H54 (cell line): ENCODE measurements at places on chromosomes 3 and 15.

GRCh38 chr15:52710050-52710707 lies 31.0 kb upstream of the ATOSA start:
- no peak for DNase-seq

- no peak for DNase-seq
These were observed 3.6 kb downstream of the VGLL4 start for GRCh38 chr3:11640009-11640673.

DNA sequence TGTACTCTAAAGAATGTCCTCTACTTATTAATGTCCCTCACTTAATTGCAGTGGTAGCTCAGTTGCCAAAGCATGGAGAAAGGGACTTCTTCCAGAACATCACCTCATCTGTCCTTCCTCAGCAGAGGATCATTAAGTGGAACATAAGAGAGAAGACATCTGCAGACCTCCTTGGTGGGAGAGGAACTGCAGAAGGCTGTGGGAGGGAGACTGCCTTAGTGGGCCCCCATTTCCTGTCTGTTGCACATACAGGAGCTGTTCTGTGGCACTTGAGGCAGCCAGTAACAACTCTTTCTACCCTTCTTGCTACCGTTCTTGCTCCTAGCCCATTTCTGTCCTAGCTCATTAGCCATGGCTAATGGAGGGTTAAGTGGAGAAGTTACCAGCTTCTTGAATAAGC lies 33.6 kb downstream of the HPS3 start:
- DNase-seq: no peak

DNA sequence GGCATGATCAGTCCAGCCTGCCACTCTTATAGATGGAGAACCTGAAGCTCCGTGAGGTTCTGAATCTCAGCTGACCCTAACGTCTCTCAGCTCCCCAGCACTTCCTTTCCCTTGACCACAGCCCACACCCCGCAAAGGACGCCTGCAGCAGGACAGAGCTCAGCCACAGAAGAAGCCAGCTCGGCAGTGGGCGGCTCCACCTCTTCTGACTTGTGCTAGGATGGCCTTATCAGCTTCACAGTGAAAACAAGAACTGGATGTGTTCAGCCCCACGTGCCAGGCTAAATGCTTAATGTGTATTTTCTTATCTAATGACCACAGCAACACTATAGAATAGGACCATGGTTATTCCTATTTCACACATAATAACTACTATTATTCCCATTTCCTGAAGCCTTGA lies 127.6 kb downstream of the ARNT2 start:
- DNase-seq: no peak

GRCh38 chr3:126360046-126360713 lies 3.0 kb upstream of the KLF15 start:
- no peak for DNase-seq

DNA sequence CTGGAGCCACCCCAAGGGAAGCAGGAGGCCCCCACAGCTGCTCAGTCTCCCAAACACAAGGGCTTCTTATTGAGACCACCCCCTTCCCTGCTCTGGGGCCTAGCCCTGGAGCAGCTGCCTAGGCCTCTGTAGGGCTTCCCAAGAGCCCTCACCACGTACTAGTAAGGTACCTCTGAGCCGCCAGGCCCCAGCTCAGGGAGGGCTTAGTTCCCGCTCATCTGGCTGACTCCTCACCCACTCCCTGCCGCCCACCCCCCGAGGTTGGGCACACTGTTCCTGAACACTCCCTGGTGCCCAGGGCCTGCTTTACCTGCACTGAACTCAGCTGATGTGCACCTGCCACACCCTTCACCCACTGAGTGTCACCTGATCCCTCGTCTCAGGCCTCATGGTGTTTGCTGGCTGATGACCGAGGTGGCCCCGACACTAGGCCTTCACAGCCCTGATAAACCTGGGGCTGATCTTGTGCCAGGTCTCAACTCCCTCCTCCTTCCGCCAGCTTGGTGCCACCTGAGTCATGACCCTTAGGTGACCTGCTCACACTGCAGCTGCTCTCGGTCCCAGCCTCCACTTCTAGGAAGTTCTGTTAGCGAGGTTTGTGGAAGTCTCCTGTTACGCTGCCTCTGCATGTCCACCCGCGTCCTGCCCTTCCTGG lies 18.0 kb upstream of the SPTBN5 start:
- DNase-seq: no peak

DNA sequence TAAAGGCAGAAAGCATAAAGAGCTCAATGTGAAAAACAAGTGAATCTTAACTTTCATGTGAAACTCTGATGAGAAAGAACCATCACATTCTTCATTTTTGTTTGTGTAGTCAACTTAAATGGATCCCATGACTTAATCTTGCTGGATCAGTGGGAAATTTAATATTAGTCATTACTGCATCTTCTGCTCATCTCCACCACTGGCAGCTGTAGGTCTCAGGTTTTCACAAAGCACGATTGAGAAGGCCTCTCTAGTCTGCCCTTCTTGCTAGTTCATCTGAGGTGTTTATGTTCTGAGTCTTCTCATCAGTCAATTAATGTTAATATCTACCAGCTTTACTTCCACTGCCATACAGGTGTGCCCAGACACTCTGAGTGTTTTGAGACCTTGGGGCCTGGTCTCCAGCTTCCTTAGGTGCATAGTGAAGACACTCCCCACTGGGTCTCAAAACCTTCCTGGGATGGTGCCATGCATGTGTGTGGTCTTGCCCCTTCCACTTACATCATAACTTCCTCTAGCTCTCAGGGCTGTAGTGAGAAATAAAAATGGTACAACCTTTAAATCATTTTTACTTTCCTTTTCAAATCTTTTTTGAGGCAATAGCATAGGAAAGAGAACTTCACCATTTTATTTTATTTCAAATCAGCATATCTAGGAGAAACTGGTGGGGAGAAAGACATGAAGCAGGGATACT lies 421.6 kb upstream of the CBLB start:
- DNase-seq: no peak

DNA sequence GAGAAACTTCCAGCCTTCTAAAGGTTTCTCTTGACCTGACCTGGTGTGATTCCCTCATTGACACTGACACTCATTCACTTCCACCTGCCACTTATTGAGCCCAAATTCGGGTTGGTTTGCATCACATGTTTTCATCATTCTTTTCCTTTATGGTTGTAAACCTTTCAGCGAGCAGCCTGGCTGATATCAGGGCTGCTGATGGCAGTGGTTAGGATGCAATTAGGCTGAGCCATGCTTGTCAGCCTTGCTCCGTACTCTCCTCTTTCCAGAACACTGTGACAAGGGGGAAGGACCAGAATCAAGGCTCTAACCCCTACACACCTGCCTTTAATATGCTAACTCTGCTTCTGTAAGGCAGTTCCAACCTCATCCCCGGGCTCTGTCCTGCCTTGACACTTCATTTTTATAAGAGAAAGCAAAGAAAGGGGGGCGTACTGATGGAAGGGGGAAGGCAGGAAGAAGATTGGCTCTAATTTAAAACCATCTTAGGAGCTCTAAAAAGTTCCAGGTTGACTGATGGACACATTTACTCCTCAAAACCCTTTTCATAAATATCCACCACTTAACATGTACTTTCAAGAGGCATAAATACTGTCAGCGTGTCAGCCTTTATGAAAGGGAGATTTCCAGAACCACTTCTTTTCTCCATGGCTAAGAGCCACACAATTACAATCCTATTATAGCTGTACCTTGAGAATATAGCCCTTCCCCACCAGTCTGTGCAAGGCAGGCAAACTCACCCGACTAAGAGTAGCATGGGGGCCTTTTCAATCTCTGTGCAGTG lies 5.7 kb downstream of the NMNAT3 start:
- no peak for DNase-seq
